ENCODE measurements at places on chromosomes 4 and X. TPM values are rescaled to one million over a fixed set of nuclear protein-coding genes. Genes with fewer than 3 reads are reported as not detected.

GRCh38 chr4:155667568-155668511 is 1.2 kb downstream of the GUCY1A1 start:
- no peaks in the 10 kb centered on the region for H3K4me1 ChIP-seq
- peaks cover 6% of the 10 kb centered on the region for H3K27me3 ChIP-seq
- peak overlapping the region; percentile 91 for H3K27ac ChIP-seq
- peak overlapping the region; percentile 49 for H3K4me3 ChIP-seq
- H3K36me3 ChIP-seq, result no peaks in the 10 kb centered on the region

DNA sequence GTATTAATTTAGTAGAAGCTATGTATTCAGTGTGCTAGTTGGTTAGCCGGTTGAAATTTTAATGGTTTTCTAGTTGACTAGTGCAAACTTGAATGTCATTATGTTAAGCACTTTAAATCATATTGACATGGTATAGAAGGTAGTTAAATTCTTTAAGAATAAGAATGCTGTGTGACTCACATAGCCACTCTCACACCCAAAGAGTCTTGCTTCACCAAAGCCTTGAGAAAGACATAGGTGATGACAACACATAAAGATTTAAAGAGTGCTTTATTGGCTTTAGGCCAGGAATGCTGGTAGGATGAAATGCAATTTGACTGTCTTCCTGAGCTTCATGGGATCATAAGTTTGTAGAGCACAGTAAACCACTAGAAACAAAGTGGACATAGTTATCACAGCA is 85.3 kb downstream of the DCAF8L2 start:
- no peak overlapping the region for H3K27ac ChIP-seq
- H3K4me1 ChIP-seq, result no peaks in the 10 kb centered on the region
- H3K27me3 ChIP-seq, result no peaks in the 10 kb centered on the region

GRCh38 chr4:185013417-185014125 is 4.7 kb upstream of the HELT start:
- no peak overlapping the region for H3K27ac ChIP-seq
- no peaks in the 10 kb centered on the region for H3K4me1 ChIP-seq
- no peaks in the 10 kb centered on the region for H3K27me3 ChIP-seq
- H3K36me3 ChIP-seq, result no peaks in the 10 kb centered on the region
- DNase-seq, result no peak

GRCh38 chrX:76538860-76539259 is 111.3 kb downstream of the MAGEE1 start:
- H3K4me1 ChIP-seq, result no peaks in the 10 kb centered on the region
- no peak overlapping the region for H3K4me3 ChIP-seq
- H3K27ac ChIP-seq, result no peak overlapping the region
- DNase-seq, result no peak

DNA sequence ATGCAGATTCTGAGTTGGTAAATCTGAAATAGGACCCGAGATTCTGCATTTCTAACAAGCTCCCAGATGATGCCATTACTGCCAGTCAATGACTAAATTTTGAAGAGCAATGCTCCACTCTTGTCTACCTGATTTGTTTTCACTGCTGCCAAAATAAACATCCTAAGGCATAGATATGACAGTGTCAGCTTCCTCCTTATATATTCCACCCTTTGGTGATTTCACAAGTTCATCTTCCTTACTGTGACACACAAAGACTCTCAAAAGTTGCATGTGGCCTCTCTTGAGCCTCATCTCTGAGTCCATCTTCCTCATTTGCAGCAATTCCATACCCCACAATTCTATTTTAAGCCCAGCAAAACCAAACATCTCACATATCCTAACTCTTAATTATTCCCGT is 110.9 kb downstream of the FBXW7 start:
- no peak overlapping the region for H3K4me3 ChIP-seq
- DNase-seq, result no peak
- H3K4me1 ChIP-seq, result no peaks in the 10 kb centered on the region
- H3K27me3 ChIP-seq, result no peaks in the 10 kb centered on the region
- H3K27ac ChIP-seq, result no peak overlapping the region

The MAP7D2 gene
- total RNA-seq, result 0.84 TPM

- H3K36me3 ChIP-seq, result no peaks in the 10 kb centered on the region
- no peaks in the 10 kb centered on the region for H3K4me1 ChIP-seq
- H3K27me3 ChIP-seq, result no peaks in the 10 kb centered on the region
These were observed 81.2 kb downstream of the GAB1 start for GRCh38 chr4:143417679-143418403.

GRCh38 chrX:72031634-72032033 is 100.1 kb downstream of the RTL5 start:
- no peaks in the 10 kb centered on the region for H3K27me3 ChIP-seq
- no peak for DNase-seq
- no peaks in the 10 kb centered on the region for H3K36me3 ChIP-seq

DNA sequence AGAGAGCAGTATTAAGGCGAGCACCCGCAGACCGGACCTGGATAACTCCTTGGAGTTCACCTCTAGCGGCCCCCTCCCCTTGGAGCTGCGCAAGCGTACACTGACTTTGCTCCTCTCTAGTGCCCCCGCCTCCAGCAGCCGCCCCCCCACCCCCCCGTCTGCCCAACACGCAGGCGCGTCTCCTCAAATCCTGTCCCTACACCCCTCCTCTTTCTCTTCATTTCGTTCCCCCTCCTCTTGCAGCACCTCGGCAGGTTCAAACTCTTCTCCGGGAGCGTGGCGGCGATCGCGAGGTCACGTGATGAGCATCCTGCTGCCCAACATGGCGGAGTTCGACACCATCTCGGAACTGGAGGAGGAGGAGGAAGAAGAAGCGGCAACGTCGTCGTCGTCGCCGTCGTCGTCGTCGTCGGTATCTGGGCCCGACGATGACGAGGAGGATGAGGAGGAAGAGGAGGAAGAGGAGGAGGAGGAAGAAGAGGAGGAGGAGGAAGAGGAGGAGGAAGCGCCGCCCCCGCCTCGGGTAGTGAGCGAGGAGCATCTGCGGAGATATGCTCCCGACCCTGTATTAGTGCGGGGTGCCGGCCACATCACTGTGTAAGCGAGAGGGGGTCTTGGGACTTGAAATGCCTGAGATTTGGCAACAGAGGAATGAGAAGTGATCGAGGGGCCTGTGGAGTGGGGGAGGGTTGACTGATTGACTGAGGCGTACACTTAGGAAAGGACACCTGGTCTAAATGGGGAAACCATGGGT is at the start of gene CHIC1:
CHIC1 (plus strand) TSS at position 214 of the 754 bp plus-strand sequence; CDS start at position 302, 88 bp downstream.
- H3K4me1 ChIP-seq, result no peaks in the 10 kb centered on the region
- H3K27ac ChIP-seq, result peak within 1 kb of the TSS; percentile 61
- DNase-seq, result peak; percentile 57
- H3K36me3 ChIP-seq, result no peaks in the 10 kb centered on the region
- peak within 1 kb of the TSS; percentile 45 for H3K4me3 ChIP-seq
